ENCODE measurements at places on chromosomes 13 and 19.

DNA sequence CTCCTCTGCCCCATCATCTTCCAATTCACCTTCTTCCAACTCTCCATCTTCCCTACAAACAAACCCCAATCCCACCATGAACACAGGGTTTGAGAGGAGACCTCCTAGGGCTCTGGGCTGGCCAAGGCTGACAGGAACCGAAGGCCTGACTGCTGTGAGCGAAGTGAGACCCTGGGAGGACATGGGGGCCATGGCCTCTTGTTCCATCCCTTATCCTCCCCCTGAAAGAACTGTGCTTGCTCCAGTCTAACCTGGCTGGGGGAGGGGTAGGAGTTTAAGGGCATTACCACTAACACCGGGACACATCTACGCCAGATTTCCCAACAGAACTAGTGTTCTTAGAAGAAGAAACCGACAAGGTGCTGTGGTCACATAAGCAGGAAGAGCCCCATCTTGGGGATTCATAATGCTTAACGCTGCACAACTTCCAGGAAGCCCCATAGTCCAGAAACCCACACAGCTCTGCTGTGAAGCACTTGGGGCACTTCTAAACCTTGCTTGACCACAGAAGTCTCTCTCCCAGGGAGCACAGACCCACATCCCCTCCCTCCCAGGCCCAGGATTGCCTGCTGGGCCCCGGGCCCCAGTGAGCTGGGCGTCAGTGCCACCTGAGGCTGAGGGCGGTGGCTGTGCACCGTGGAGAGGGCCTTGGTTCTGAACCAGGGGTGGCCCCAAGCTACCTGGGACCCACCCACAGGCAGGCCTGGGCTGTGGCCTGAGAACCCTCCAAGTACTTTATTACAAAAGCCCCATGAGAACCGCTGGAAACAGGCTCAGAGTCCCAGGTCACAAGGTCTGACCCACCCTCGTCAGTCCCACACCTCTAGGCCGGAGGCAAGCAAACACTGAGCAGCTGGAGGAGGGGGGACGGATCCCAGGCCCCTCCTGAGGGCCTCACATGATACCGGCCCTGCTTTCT lies 18.8 kb downstream of the ZC3H4 start:
- peak; percentile 54 for DNase-seq

DNA sequence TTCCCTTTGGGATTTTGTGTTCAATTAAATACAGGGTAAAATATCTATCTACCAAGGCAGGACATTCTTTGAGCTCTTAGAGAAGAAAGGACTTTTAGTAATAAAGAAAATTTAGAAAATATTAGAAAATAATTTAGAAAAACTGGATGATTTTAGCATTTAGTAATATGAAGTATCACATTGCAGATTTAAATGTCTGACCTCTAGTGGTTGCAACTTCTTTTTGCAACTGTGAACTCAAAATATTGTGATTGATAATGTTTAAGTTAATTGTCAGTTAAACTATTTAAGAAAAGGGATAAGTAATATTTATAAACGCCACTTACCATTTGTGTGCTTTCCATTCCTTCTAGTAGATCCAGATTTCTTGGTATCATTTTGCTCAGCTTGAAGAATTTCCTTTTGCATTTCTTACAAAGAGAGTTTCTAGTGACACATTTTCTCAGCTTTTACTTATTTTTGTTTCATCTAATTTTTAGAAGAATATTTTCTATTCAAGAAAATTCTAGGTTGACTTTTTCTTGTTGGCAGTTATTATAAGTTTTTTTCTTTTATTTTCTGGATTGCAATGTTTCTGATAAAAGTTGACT lies 10.3 kb upstream of the POSTN start:
- DNase-seq = no peak

GRCh38 chr13:97528518-97528917 lies 94.5 kb downstream of the RAP2A start:
- DNase-seq = no peak

DNA sequence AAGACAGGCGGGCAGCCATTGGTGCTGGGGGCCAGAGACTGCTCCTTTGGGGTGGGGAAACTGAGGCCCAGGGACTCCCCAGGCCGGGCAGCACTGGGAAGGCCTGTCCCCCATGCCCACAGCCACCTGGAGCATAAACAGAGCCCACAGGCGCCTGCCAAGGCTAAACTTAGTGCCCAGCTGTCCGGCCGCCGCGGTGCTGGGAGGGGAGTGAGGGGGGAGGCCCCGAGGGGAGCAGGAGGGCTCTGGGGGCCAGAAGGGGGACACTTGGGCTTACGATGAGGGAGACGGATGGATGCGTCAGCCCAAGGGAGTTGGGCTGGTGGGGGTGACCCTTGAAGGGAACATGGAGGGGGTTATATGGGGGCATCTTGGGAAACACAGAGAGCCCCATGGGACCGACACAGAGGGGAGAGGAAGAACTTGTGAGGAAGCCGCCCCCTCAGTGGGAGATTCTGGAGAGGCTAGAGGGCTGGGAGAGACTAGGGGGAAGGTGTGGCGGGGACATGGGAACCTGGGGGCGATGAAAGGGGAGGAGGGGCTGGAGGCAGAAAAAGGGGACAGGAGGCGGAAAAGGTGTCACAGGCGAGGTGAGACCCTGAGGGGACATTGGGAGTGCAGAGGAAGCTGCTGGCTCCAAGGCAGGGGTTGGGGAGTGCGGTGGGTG lies 2.2 kb downstream of the CERS1 start:
- no peak for DNase-seq

DNA sequence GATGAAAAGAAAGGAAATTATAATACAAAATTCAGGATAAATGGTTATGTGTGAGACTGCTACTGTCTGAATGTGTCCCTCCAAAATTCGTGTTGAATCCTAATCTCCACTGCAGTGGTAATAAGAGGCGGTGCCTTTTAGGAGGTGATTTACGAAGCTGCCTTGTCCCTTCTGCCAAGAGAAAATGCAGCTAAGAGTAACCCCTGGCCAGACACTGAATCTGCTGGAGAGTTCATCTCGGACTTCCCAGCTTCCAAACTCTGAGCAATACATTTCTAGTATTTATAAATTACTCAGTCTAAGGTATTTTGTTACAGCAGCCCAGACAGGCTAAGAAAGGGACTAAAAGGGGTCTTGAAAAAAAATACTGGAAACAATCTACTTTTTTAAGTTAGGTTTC lies 152.6 kb downstream of the KLF12 start:
- no peak for DNase-seq

DNA sequence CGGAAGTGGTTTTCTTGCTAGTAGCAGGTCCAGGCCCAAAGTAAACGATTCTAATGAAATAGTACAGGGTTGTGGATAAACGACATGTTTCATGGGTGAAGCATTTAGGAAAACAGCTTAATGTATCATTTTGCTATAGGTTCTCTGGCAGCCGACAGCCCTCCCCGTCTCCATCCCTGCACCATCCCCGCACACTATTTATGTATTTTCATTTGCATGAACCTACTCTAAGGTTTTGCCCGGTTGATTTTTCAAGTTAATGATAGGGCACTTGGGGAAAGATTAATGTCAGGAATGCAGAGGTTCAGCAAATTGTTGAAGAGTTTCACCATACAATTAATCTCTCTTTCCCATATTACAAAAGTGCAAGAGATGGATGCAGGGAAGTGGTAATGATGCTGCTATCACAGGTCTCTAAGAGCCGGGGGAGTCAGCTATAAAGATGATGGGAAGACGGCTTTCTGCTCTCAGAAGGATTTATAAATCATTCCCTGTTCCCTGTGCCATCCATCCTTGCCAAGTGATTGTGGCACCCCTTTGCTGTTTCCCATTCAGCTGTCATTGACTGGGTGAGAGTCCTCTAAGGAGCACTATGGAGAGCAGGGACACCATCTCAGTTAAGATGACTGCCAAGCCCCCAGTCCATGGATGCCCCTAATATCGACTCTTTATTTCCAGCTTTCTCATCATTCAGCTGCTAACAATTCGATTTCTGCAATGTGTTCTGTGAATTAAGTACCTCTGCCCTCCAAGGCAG lies 186.3 kb downstream of the IRS2 start:
- no peak for DNase-seq

GRCh38 chr19:42280815-42281145 lies 11.7 kb downstream of the CIC start:
- no peak for DNase-seq

DNA sequence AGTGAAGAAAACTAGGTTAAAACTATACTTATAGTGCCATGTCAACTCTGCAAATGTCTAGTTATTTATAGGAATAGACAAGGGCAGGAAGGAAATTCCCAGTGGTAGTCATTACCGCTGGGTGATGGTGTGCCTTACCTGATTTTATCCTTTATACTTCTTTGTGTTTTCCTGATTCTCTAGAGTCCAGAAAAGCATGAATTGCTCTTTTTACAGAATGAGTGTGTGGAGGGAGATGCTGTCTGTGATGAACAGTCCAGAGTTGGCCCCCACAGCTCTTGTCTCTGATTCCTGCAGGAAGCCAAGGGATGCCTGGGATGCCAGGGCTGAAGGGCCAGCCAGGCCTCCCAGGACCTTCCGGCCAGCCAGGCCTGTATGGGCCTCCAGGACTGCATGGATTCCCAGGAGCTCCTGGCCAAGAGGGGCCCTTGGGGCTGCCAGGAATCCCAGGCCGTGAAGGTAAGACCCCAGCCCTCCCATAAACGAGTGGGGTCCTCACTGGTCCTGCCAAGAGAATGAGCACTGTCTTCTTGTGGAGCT lies 83.7 kb downstream of the RAB20 start:
- no peak for DNase-seq

DNA sequence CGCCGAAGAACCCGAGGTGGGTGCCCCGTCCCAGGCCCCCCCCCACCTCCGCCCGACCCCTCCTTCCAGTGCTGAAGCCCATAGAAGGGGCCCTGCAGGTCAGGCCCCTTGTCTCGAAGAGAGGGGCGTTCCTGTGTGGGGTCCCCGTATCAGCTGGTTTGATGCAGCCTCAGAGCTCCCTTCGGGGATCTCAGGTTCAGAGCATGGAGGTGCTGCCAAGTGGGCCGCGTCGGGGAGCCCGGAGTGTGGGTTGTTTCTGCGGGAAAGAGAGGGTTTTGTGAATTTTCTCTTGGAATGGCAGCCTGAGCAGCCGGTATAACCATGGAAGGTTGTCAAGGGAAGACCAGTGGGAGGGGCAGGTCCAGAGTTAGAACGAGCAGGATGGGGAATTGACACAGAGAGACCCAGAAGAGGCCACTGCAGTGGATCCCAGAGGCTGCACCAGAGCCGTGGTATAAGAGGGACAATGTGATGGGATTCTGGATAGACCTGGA lies 384 bp downstream of the TRAPPC2B start:
- no peak for DNase-seq

- no peak for DNase-seq
Measured at GRCh38 chr13:101706651-101707050, 254.2 kb downstream of the ITGBL1 start.

DNA sequence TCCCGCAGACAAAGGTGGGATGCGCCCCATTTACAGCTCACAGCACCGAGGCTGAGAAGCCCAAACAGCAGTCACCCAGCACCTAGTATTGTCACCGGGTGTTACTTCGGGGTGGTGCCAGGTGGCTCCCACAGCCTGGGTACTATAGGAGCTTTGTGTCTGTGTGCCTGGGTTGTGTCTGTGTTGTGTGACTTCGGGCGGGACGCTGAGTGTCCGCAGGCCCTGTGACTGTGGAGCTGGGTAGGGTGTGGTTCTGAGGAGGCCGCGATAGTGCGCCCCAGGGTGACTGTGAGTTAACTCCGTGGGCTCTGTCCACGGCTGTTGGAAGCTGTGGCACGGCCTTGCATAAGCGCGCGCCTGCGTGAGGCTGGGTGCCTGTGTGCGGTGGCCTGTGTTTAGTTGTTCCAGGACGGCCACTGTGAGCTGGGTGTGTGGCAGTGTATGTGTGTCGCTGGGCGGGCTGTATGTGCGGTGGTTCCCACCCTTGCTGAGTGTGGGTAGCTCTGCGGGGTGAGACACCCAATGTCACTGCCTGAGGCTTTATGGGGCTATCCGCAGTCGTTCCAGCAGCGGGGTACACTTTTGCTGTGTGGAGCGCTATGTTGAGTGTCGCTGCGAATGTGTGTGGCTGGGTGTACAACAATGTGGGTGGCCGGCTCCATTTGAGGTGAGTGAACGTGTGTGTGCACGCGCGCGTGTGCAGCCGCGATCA lies 559 bp upstream of the SSBP4 start:
- no peak for DNase-seq

GRCh38 chr13:33279414-33280278 lies 5.9 kb downstream of the STARD13 start:
- DNase-seq = no peak

- DNase-seq = no peak
Measured at GRCh38 chr13:40640202-40640601, 26.2 kb downstream of the FOXO1 start.

DNA sequence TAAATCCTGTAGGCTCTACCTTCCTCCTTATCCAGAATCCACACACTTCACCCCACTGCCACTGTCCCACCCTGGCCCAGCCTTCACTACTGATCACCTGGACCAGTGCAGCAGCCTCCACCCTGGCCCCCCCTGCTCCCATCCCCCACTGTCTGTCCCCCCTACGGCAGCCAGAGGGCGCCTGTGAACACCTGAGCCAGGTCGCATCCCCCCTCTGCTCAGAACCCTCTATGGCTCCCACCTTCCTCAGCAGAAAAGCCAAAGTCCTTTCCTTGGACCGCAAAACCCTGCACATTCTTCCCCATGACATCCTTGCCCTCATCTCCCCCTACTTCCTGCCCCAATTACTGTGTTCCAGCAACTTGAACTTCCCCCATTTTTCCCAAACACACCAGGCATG lies 20.6 kb downstream of the ELAVL3 start:
- no peak for DNase-seq

All from activated T-cell treated with anti-CD3 and anti-CD28 coated beads, Interleukin-2, amount 50 U/mL, for 1 hour (primary cell).